Activated CD4-positive, alpha-beta T cell treated with anti-CD3 and anti-CD28 coated beads for 4 hours (primary cell): ENCODE measurements at places on chromosomes 11 and 22.

GRCh38 chr11:68778205-68778604 is 26.9 kb upstream of the TESMIN start:
- DNase-seq: no peak

DNA sequence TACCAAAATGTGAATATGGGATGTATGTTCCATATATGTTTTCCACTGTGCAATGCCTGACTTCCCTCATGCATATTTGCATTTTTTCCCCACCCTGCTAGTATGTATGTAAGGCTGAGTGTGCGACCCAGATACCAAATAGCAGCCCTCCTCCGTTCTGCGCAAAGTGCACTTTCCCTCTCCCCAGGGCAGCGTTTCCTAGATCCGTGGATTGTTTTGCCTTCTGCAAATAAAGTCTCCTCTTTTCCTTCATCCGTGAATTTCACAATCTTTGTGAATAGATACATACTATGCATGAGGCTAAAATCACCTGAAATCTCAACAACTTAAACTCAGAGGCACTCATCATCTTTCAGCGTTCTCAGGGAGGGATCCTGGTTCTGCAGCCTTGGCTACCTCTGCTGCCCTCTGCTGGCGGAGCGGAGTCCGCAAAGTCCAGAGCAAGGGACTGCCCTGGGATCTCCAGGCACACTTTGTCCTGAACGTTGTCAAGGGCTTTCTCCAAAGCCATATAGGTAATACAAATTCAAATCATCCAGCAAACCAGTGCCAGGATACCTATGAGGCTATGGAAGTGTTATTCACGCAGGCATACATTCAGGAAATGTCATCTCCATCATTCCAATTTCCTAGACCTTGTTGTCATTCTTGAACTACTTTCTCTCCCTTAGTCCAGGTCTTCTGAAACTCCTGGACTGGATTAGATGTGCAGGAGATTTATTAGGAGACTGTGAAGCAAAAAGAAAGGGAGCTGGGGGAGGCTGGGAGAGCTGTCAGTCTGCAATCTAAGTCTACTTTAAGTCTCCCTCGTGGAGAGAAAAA is 53.1 kb downstream of the CNTF start:
- peak; percentile 79 for DNase-seq

GRCh38 chr22:45358127-45358526 is 48.4 kb downstream of the FAM118A start:
- DNase-seq: no peak

DNA sequence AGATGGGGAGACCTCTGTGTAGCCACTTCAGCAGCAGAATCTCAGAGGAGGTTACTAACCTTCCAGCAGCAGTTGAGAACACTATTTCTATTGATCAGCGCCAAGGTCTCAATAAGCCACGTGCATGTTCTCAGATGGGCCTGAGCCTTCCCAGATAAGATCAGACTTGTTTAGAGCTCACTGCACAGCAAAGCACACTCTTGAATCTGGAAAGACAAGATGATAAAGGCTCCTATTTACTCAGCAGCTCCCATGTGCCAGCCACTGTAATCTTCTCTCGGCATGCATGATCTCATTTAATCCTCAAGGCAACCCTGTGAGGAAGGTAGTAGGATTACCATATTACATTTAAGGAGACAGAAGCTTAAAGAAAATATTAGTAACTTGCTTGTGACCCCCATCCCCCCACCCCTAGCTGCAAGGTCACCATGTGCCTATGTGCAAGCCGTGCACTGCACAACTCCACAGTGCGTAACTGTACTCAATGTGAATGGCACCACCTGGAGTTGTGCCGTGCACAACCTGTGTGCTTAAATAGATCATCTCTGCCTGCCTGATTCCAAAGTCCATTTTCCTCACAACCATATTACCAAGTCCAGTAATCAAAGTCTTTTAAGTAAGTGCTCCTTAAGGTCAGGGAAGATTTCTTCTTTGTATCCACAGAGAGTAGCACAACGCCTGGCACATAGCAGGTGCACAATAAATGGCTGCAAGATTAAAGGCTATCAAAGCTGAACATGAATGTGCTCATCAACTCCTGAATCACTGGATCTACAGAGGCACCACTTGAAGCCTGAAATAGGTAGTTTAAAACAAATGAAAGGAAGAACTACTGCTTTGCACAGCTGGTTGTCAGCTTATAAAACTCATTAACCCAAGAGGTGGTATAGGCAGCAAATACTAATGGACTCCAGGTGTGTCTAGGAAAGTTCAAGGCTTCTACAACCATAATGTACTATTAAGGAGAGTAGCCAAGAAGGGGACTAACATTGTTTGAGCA is 293.8 kb downstream of the BUD13 start:
- DNase-seq: no peak

- no peak for DNase-seq
Measured at GRCh38 chr22:45680932-45681700, 9.5 kb downstream of the ATXN10 start.

DNA sequence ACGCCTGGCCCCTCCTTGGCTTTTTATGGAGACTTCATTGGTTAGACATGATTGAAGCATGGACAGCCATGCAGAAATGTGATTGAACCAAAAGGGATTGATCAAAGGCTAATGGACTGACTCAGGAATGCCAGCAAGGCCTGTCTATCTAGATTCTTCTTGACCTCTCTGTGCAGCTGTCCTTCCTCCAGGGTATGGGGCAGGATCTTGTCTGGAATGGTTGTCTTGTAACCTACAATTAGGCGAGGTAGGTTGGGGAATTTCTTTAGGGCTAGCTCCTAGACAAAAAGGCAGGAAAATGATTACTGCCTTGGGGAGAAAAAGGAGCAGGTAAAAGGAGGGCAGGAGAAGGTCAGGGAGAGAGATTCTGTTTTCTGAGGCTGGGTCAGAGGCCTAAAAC is 59.6 kb upstream of the INCENP start:
- DNase-seq: no peak
